ENCODE measurements at places on chromosomes 7 and 10.

- DNase-seq: no peak
These were observed 47.9 kb downstream of the RBM33 start for GRCh38 chr7:155692317-155692716.

DNA sequence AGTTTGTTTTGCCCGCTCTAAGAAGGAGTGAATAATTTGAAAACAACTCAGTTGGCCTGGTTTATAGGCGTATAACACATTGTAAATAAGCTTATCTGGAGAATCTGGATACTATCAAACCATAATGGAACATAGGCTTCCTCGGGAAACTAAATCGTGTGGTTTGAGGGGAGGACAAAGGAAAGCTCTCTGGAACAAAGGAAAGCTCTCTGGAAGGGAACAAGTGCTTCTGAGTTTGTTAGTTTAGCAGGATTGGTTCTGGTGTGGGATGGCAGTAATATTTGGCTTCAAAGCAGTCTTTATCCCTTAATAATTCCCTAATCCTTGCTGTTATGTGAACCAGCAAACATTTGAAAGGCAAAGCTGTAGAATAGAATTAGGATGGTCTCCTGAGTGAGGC is 15.0 kb upstream of the SLK start:
- DNase-seq: no peak

DNA sequence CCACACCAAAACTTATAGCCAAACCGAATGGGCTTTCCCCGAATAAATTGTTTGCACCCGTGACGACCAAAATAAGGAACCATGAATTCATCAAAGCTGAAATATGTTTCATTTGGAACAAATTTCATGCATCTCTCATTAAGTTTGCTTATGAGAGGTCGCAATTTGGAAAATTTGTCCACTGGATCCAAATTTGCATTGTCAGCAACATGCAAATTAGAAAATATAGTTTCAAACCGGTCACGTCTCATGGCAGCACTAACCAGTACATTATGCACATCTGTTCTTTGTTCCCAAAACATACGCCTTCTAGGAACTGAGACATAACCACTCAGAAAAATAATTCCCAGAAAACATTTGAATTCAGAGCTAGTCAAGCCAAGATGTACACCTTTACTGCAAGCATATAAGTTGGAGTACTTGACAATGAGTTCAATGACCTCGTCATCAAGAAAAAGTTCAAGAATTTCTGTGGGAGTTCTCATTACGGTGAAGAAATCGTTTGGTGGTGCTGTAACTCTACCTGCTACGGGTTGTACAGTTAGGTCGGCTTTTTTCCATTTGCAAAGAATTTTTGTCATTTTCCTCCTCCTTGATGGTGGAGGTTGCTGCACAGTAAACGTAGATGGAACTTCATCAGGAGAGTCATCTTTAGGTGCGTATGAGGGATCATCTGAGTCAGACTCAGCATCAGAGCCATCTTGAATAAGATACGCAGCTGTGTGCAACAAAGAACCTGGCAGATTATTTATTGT is 22.5 kb downstream of the ERCC6 start:
- DNase-seq: no peak

DNA sequence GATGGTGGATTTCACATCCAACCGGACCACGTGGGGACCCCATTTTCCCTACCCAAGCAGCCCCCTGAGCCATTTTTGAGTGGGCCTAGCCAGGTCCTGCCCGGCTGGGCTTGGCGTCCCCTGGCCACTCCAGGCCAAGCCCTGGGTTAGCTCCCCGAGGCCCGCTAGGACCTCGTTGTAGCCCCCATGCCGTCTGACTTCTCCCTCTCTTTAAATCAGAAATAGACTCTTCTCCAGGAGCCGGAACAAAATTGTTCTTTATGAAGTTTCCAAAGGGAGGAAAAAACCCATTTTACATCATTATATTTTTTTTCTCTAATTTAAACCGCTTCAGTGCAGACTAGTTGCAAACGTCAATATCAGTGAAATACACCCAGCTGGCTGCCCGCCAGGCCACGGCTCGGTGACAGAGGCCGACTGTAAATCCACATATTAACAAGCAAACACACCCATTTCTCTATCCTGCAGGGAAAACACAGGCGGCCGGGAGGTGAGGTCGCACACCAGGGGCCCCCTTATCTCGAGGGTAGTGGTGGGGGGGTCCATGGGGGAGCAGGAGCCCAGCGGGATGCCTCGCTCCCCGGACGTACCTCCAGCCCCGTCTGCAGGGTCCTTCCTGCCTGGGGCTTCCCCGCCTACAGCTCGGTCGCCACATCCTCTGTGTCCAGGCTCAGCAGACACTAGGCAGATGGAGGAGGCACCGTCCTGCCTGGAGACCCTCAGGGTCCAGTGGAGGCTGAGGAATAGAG is 72.7 kb downstream of the ELFN1 start:
- DNase-seq: no peak

DNA sequence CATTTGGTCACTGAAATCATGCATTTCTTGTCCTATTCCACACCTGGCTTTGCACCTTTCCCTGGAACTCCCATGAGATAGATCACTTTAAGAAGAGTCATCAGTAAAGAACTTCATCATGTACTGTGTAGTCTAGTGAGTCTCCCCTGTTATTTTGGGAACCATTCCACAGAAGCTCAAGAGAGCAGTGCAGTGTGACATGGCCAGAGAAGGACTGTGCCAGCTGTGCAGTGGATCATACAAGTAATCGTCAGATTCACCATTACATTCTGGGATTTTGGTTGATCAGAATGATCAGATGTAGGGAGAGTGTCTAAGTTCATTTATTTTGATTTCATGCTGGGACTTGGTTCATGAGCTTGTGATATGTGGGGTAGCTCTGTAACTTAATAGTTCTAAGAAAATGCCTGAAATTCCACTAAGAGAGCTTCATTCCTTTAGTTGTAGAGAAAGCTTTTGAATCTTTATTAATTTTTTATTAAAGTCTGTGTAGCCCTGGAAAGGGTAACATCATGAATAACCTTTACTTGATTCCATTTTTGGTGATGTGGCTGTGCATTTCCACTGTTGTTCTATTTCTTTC is 166.8 kb downstream of the SUGCT start:
- no peak for DNase-seq

DNA sequence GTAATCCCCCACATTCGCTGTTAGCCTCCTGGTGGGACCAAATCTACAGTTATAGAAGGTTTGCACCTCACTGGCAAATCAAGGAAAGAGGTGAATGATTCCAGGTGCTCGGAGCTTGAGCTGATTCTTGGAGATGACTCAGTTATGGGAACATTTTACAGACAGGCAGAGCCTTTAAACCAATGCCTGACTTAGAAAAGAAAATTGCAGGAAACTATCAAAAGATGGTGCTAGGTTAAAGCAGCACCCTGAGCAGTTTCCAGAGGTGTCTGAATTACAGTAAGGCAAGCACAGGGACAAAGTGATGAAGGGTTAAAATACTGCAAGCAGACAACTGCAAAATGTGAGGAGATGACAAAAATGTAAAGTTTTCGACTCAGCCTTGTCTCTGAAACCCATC is 2.9 kb downstream of the LRRTM3 start:
- no peak for DNase-seq

DNA sequence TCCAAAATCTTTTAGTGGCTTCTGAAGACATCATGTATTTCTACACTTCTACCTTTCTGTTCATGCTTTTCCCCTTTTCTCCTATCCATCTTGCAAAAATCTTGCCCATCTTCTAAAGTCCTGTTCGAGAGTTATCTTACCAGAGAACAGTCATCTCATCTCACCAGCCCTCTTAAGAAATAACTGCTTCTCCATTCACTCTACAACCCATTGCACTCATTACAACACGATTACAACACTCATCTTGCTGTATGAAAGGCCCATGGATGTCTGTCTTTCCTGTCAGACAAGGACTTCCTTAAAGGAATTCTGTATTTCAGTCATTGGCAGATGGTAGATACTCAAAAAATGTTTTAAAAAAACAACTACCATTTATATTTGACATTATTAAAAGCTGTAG is 30.8 kb downstream of the ZNF438 start:
- DNase-seq: no peak

GRCh38 chr7:90629297-90629918 is 33.3 kb downstream of the CDK14 start:
- DNase-seq: no peak

- DNase-seq: no peak
These were observed 75.0 kb upstream of the MKX start for GRCh38 chr10:27820637-27821036.

- DNase-seq: no peak
These were observed 9.1 kb upstream of the DMBT1 start for GRCh38 chr10:122551450-122551849.

DNA sequence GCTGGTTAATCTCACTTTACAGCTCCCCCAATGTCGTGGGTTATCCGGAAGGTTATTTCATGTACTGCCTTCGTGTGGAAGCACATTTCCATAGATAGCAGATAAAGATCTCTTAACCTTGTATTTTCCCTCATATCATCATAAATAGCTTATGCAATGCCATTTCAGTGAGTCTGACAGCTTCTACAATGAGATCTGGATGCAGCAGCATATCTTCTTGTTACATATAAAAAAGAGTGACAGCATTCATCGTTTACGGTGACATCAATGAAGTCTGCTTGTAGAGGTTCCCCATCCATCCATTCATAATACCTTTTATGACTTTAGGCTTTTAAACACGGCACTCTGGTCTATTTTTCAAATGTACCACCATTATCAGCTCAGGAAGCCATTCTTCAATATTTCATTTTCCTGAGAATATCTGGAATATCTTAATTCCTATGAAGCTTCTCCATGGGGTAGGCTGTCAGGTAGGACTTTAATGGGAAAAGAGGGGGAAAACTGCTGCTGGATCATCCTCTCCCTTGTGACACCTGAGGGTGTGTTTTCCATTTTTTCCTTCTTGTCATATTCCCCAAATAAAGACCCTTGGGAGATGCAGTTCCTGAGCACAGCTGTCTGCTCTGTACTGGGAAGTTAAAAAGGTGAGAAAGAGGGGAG is 51.9 kb upstream of the CTBP2 start:
- no peak for DNase-seq

DNA sequence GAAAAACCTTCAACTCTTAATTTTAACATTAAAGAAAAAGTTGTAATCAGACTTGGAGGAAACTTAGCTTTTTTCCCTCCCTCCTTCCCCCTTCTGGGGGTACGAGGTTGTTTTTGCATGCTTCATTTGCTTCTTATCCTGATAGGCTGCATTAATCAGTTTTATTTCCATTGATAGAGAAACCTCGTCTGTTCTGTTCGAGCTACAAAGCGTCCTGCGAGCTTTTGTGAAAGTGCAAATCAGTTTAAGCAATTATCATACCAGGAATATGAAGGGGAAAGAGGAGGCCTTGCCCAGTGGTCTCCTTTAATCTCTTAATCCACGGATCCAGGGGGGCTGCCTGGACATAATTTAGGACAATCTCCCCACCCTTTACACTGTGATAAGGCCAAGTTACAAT is 7.5 kb downstream of the EMX2 start:
- no peak for DNase-seq

DNA sequence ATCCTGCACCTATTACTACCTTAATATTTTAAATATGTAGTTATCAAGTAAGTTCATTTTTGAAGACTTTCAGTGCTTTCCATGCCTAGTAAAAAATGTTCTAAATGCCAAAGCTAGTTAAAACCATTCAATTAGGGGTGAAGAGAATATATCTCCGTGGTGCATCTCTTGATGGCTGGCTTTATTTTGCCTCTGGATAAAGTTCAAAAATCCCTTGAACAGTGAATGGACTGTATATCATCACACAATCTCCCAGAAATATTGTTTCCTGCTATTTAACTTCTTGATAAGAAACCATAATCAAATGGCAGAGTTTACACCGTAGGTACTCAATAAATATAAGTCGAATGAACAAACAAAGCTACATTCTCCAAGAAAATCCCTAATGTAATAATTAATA is 1113.0 kb upstream of the C7orf33 start:
- DNase-seq: no peak

GRCh38 chr7:128042012-128042411 is 10.8 kb upstream of the LRRC4 start:
- DNase-seq: no peak

DNA sequence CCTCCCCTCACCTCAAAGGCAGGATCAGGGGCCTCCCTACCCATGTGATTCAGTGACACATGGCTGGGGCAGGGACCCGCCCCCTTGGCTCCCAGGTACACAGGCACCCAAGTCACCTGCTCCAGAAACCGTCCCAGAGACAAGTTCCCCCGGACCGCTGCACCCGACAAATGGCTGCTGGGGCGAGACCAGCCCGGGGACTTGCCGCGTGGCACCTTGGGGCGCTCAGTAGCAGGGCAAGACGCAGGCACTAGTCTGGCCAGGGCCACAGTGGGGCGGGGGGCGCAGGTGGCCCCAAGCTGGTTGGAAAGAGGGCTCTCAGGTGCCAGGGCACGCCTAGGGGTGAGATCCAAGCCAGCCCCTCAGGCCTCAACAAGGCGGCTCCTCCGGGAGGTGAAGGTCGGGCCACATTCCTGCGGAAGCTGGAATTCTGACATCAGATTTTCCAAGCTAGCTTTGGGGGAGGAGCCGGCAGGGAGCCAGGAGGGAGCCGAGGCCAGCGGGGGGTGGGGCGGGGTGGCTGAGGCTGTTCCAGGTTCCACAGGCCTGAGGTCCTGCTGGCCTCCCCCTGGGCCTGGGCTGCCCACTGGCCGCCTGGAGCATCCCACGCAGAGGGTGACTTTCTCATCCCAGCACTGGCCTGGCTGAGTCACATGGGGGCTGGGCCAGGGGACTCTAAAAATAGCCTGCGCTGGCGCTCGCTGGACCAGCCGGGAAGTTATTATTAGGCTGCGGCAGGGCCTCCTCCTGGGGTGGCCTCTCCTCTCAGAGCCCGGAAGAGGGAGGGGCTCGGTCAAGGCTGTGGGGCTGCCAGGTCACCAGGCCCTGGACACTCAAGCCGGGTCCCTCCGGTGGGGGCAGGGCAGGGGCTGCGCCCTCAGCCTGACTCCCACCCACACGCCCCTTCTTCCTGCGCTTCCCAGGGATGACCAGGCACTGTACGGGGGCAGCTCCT is 20.5 kb upstream of the INPP5A start:
- no peak for DNase-seq

- no peak for DNase-seq
These were observed 68.1 kb downstream of the VSTM4 start for GRCh38 chr10:49047128-49047639.

DNA sequence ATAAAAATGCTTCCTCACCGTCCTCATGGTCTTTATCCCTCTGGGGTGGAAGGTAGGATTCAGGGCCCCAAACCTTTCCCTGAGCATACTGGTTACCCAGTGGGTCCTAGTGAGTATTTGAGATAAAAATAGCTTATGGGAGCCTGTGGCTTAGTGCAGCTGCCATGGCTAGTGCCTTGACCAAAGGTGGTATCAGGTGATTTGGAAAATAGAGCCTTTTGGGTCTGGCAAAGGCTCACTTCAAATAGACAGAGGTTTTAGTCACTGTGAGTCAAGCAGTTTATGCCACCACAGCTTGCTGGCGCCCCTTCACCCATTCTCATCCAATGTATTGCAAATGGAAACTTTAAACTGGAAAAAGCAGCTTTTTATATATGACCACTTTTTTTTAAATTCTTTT is 30.4 kb downstream of the PLAU start:
- no peak for DNase-seq

DNA sequence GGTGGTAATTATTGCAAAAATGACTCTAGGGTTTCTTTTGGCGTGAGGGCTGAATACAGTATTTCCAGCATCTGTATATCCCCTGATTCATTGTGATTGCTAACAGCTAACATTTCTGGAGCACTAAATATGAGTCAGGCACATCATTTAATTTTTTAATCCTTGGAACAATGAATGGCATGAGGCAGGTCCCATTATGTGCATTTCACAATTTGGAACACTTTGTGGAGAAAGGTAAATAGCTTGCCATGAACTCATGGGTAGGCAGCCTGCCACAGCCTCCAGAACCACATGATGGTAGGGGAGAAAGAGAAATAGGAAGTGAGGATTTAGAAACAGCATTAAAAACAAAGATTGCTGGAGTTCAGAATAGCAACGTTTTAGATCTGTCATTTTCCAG is 1.7 kb downstream of the NPTX2 start:
- no peak for DNase-seq
